Chondrocyte (in vitro differentiated cells): ENCODE measurements at places on chromosomes 1 and 21. TPM values are rescaled to one million over a fixed set of nuclear protein-coding genes. Genes with fewer than 3 reads are reported as not detected.

RGS7 gene
- total RNA-seq, result 3.3 to 4.5 TPM (median 3.9 TPM) in 3 replicates

RHOU gene
- total RNA-seq, result 3.8 to 6.0 TPM (median 5.9 TPM) in 3 replicates

PFKFB2 gene
- 13.3 to 15.5 TPM (median 14.8 TPM) in 3 replicates for total RNA-seq

KRTAP19-1 gene
- not detected in 3 replicates for total RNA-seq

CATSPERE gene
- total RNA-seq, result 1.5 to 2.3 TPM (median 2.3 TPM) in 3 replicates

UBE2U gene
- 0.27 TPM in 1 of 3 replicates, not detected in the others for total RNA-seq

TMEM200B gene
- 11.7 to 15.4 TPM (median 13.8 TPM) in 3 replicates for total RNA-seq

GSTM1 gene
- 8.9 to 17.8 TPM (median 17.8 TPM) in 3 replicates for total RNA-seq

A3GALT2 gene
- total RNA-seq, result 0.27 TPM in 1 of 3 replicates, not detected in the others

GRCh38 chr1:32299327-32299726 lies 7.4 kb downstream of the HDAC1 start:
- H3K36me3 ChIP-seq, result peaks cover 13% of the 10 kb centered on the region
- H3K27me3 ChIP-seq, result no peaks in the 10 kb centered on the region
- no peak overlapping the region for H3K27ac ChIP-seq
- no peak for DNase-seq
- no peak overlapping the region for H3K4me3 ChIP-seq
- H3K4me1 ChIP-seq, result peaks cover 9% of the 10 kb centered on the region

DNA sequence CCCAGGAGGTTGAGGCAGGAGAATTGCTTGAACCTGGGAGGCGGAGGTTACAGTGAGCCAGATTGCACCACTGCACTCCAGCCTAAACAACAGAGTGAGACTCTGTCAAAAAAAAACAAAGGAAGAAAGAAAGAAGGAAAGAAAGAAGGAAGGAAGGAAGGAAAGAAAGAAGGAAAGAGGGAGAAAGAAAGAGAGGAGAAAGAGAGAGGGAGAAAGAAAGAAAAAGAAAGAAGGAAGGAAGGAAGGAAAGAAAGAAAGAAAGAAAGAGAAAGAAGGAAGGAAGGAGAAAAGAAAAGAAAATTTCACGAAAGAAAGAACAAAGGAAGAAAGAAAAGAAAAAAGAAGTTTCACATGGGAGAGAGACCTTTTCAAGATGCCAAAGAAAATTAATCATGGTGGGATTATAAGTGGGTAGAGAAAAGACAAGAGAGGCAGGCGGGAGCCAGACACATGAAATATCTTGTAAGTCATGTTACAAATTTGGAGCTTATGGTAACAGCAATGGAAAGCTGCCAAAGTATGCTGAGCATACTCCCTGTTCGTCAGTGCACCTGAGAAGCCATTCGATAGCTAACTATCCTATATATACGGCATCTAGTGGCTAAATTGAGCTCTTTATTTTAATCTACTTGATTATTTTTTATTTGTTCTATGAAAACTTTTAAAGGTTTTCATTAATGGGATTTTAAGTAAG lies 41.3 kb upstream of the TNFSF4 start:
- no peak for DNase-seq
- H3K36me3 ChIP-seq, result peaks cover 4% of the 10 kb centered on the region
- H3K4me1 ChIP-seq, result peaks cover 12% of the 10 kb centered on the region
- H3K27ac ChIP-seq, result no peak overlapping the region

- H3K27me3 ChIP-seq, result no peaks in the 10 kb centered on the region
- no peaks in the 10 kb centered on the region for H3K4me1 ChIP-seq
- H3K27ac ChIP-seq, result no peak overlapping the region
- H3K4me3 ChIP-seq, result no peak overlapping the region
Observed at GRCh38 chr1:112692681-112693080, 14.2 kb downstream of the RHOC start.

- no peak overlapping the region for H3K27ac ChIP-seq
- peaks cover 10% of the 10 kb centered on the region for H3K27me3 ChIP-seq
- H3K36me3 ChIP-seq, result no peaks in the 10 kb centered on the region
- peaks cover 4% of the 10 kb centered on the region for H3K4me1 ChIP-seq
- H3K4me3 ChIP-seq, result no peak overlapping the region
- peak; percentile 65 for DNase-seq
Observed at GRCh38 chr1:148162363-148162762, 10.3 kb upstream of the NBPF11 start.

DNA sequence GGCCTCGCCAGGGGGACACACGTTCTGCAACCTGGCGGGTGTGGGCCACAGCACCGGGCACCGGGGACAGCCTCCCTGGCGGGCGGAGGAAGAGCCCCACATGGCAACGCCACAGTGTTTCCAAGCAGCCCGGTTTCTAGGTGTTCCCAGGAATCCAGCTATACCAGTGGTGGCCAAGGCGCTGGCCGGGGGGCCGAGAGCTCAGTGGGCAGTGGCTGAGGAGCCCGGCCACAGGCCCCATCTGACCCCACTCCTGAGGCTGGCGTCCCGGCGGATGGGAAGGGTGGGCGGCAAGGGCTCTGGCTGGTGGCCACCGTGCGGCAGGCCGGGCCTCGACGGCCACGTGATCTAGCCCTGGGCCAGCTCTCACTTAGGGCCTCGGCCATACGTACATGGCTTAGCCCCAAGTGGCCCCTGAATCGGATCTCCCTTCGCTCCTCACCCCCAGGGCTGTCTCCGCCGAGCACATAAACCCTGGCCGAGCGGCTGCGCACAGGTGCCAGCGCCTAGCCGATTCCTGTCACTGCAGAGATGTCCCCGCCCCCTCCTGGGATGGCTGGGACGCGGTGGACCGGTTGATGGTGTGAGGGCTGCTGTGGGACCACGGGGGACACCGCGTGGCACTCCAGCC lies 68.7 kb downstream of the MORN1 start:
- no peak overlapping the region for H3K4me3 ChIP-seq
- H3K36me3 ChIP-seq, result no peaks in the 10 kb centered on the region
- peaks cover 40% of the 10 kb centered on the region for H3K4me1 ChIP-seq
- no peak for DNase-seq
- no peaks in the 10 kb centered on the region for H3K27me3 ChIP-seq

DNA sequence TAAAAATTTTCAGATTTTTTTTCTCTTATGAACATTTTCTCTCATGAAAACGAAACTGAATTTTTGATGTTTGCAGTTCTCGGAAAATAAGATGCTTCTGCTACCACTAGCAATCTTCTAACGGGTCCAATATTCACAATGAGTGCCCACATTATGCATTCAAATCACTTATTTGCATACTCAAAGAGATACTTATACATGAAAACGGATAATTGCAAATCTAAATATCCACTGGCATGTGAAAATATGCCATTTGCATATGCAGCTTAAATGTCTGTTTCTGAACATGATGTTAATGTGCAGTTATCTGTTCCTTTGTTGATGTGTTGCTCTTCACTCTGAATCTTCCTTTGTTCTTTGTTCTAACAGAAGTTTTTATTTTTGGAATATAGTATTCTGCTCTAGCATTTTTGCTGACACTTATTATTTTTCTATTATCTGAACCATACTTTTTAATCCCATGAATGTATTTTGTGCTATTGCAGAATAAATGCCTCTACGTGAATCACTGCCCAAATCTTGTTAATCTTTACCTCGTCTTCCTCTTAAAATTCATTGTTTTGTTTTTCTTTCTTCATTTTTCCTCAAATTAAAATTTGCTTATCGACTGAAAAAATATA lies 259.4 kb upstream of the BRINP3 start:
- H3K27me3 ChIP-seq, result peaks cover 2% of the 10 kb centered on the region
- no peak overlapping the region for H3K4me3 ChIP-seq
- no peak overlapping the region for H3K27ac ChIP-seq
- H3K4me1 ChIP-seq, result no peaks in the 10 kb centered on the region
- DNase-seq, result no peak

GRCh38 chr1:218344814-218345672 lies at the start of gene TGFB2:
TSS of gene TGFB2 (plus strand) at chr1:218345336. CDS start at chr1:218346702, 1,366 bp downstream.
- no peak within 1 kb of the TSS for H3K4me3 ChIP-seq
- no peaks in the 10 kb centered on the region for H3K27me3 ChIP-seq
- peaks cover 37% of the 10 kb centered on the region for H3K4me1 ChIP-seq
- no peak within 1 kb of the TSS for H3K27ac ChIP-seq
- no peak for DNase-seq

DNA sequence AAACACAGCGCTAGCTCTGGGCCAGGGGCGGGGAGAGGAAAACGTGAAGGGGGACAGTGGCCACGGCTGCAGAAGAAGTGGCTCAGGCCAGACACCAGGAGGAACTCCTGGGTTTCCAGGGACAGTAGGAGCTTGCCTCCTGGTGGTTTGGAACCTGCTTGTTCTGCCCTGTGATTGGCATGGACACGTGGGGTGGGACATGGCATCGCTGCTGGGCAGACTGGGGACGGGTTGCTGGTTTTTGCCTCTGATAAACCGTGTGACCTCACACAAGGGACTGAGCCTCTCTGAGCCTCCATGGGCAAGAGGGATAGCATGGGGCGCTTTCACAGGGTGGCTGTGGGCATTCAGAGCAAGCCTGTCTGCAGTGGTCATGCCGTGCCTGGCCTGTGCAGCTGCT lies 7.5 kb upstream of the PLCH2 start:
- H3K27ac ChIP-seq, result no peak overlapping the region
- no peak for DNase-seq
- H3K36me3 ChIP-seq, result no peaks in the 10 kb centered on the region

DNA sequence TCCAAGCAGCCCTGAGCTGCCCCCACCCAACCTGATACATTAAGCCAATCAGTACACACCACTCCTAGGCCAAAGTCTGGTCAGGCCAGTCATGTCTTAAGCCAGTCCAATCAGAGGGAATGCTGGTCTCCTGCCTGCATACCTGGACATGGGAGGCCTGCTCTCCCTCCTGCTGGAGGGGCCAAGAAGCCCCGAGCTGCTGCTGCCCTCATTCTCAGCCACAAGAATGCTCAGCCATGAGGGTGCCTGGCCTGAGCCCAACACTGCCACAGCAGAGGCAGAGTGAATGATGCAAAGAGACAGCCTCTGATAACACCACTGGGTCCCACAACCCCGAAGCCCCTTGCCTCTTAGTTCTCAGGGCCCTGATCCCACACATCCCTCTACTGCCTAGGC lies 23.0 kb downstream of the CHD5 start:
- no peak overlapping the region for H3K27ac ChIP-seq
- peaks cover 3% of the 10 kb centered on the region for H3K36me3 ChIP-seq
- H3K4me1 ChIP-seq, result peaks cover 11% of the 10 kb centered on the region
- no peak for DNase-seq

- DNase-seq, result peak; percentile 77
- peak within 1 kb of the TSS; percentile 73 for H3K4me3 ChIP-seq
- H3K36me3 ChIP-seq, result no peaks in the 10 kb centered on the region
- H3K27ac ChIP-seq, result peak within 1 kb of the TSS; percentile 62
- peaks cover 26% of the 10 kb centered on the region for H3K4me1 ChIP-seq
Observed at GRCh38 chr1:203127666-203128430, at the start of gene ADORA1. TSS of gene ADORA1 (plus strand) at chr1:203127726. CDS start at chr1:203128842, 1,116 bp downstream.

DNA sequence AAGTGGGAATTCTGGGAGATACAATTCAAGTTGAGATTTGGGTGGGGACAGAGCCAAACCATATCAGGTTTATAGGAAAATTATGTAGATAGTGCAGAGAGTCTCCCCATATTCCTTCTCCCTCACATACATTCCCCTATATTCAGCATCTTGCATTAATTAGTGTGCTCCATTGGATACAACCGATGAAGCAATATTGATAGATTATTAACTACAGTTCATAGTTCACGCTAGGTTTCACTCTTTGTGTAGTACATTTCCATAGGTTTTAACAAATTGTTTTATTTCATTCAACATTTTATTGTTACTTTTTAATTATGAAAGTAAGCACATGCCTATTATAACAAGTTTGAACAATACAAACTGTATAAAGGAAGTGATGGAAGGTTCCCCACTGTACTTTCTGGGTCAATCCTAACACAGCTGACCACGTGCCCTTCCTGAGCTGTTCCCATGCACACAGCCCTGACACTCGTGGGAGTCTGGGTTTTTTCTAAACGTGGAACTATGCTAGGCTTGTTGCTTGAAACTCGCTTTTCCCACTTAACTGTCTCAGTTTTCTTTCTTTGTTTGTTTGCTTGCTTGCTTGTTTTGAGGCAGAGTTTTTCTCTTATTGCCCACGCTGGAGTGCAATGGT lies 116.8 kb upstream of the TMPRSS2 start:
- H3K27ac ChIP-seq, result peak overlapping the region; percentile 15
- H3K4me3 ChIP-seq, result no peak overlapping the region
- H3K4me1 ChIP-seq, result peaks cover 13% of the 10 kb centered on the region
- no peaks in the 10 kb centered on the region for H3K27me3 ChIP-seq
- no peak for DNase-seq
- peaks cover 1% of the 10 kb centered on the region for H3K36me3 ChIP-seq

DNA sequence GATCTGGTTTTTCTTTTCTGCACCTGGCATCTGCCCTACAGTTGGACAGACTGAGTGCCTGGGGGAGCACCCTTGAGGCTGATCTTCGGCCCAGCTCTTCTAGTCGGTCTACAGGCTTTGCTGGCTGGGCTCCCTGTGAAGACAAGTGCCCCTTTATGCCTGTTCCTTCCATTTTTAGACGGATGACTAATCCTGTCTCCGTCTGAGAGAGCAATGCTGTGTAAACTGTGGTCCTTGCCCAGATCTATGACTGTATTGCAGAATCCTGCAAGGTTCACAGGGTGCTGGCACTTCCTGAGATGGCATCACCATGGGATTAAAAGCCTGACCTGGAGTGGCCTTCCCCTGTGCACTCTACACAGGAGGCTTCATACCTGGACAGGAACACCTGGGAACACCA lies 47.6 kb upstream of the SAMD13 start:
- H3K27ac ChIP-seq, result peak overlapping the region; percentile 96
- no peaks in the 10 kb centered on the region for H3K27me3 ChIP-seq
- H3K4me1 ChIP-seq, result peaks cover 41% of the 10 kb centered on the region
- H3K36me3 ChIP-seq, result peaks cover 2% of the 10 kb centered on the region
- DNase-seq, result no peak
